NCI-H524 treated with DMSO at 0.1 percent for 48 hours (cell line): ENCODE measurements at places on chromosomes 3 and 15.

DNA sequence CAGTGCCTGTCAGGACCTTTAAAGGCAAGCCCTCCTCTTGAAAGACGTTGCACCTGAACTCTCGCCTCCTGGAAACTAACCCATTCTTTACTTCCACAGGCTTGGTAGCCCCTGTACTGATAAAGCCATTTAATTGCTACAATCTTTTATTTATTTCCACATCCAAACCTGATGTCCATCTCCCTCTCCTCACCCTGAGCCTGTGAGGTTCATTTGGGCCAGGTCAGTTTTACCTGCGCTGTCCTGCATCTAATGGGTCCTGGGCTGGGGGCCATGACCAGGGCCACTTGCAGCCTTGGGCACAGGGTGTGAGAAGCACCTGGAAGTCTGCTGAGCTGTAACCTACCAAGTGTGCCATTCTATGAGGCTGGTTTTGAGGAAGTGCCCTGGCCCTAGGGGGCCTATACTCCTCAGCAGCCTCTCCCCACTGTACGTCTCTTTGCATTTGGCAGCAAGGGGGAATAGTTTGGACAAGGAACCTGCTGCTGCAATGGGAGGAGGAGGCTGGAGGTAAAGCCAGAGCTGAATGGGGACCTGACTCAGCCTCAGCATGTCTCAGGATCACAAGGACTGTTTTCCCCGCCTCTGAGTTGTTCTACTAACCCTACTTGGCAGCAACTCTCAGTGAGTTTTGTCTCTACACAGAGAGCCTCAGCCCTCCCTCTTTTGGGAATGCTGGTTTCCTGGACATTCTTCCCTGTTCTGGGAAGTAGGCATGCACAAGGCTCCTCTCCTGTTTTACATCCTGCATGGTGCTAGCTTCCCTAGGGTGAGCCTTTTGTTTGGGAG is 53.8 kb downstream of the WDR76 start:
- DNase-seq = no peak

GRCh38 chr15:60235951-60236710 is 161.7 kb downstream of the ANXA2 start:
- no peak for DNase-seq

GRCh38 chr15:82178061-82178460 is 84.5 kb downstream of the EFL1 start:
- DNase-seq = no peak

- DNase-seq = no peak
These were observed 62.9 kb upstream of the ZBTB38 start for GRCh38 chr3:141305436-141305835.

GRCh38 chr3:114627770-114628169 is 333.9 kb downstream of the TIGIT start:
- DNase-seq = no peak

- DNase-seq = no peak
These were observed 521.2 kb downstream of the RBMS3 start for GRCh38 chr3:29802057-29802456.

DNA sequence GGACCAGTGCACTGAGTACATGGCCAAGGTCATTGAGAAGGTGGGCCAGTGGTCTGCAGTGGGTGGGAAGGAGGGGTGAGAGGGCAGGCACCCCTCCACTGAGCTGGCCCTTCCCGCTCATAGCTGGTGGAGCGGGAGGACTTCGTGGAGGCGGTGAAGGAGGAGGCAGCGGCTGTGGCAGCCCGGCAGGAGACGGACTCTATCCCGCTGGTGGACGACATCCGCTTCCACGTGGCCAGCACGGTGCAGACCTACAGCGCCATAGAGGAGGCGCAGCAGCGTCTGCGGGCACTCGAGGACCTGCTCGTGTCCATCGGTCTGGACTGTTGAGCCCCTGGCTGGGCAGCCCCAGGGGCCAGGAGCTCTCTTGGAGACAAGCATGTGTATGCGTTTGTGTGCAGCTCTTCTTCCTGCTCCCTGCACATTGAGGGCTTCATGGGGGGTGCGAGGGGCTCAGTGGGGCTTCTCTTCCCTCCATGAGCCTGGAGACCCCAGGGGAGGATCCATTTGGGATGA is 7.5 kb downstream of the ABTB1 start:
- DNase-seq = no peak

DNA sequence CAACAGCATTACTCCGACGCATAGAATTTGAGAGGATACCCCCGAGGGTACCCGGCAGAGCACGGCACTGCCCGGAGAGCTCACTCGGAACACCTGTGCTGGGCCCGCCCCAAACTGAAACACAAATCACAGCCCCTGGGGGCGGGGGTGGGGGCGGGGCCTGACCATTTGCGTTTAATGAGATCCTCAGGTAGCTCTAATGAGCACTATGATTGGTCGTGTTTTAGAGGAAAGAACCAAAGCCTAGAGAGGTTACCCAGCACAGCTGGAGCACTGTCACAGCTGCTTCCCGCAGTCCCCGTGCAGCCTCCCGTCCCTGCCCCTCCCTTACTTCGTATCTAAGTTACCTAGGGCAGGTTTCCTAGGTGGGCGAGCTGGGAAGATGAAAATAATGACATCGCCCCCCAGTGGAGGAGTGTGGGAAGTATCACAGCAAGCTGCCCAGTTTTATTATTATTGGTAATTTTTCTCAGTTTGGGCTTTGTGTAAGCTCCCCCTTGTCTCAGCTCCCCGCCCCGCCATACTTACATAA is 187.1 kb downstream of the PDE8A start:
- DNase-seq = peak; percentile 48

GRCh38 chr3:46690798-46691197 is 2.7 kb downstream of the ALS2CL start:
- no peak for DNase-seq

DNA sequence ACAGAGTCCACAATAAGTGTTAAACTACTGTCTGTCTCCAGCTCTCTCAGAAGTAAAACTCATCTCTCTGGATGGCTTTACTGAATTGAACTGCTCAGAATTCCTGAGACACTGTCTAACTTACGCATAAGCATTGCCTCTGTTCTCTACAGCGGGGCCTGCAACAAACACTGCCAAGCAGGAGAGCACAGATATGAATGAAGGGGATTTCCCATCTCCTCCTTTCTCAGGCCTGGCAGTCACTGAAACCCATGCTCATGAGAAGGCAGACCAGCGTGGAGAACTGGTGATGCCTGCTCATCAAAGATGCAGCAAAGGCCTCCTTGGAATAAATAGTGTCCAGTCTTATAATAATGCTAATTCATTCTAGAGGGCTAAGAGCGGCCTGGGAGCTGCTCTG is 10.3 kb downstream of the RASGRP1 start:
- no peak for DNase-seq

DNA sequence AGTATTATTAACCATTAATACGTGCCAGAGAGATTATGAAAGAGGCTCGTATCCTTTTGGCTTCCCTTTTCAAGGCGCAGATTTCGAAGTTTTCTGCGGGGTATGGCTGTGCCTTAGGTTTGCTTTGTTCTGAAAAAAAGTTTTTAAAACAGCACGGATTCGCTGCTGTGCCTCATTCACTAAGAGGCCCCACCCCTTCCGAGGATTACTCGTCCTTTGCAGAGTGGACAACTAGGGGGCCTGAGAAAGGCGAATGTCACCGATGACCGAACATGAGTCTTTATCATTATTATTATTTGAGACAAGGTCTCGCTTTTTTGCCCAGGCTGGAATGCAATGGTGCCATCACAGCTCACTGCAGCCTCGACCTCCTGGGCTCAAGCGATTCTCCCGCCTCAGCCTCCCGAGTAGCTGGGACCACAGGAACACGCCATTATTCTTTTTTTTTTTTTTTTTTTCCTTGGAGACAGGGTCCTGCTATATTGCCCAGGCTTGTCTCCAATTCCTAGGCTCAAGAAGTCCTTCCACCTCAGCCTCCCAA is 684 bp upstream of the RPS27L start:
- DNase-seq = no peak

DNA sequence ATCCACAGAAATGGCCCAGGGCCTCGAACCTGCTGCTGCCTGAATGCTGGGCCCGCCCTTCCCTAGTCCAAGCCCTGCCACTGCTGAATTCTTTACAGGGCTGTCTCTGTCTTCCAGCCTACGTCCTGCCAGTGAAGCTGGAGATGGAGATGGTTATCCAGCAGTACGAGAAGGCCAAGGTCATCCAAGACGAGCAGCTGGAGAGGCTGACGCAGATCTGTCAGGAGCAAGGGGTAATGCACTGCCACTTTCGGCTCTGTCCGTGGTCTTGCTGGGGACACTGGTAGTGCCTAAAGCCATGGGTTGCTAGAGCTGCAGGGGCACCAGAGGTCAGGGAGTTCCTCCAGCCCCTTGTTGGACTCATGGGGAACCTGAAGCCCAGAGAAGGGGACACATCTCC is 115.7 kb downstream of the TMEM266 start:
- no peak for DNase-seq

GRCh38 chr3:49122451-49122850 is 1.8 kb upstream of the USP19 start:
- no peak for DNase-seq

DNA sequence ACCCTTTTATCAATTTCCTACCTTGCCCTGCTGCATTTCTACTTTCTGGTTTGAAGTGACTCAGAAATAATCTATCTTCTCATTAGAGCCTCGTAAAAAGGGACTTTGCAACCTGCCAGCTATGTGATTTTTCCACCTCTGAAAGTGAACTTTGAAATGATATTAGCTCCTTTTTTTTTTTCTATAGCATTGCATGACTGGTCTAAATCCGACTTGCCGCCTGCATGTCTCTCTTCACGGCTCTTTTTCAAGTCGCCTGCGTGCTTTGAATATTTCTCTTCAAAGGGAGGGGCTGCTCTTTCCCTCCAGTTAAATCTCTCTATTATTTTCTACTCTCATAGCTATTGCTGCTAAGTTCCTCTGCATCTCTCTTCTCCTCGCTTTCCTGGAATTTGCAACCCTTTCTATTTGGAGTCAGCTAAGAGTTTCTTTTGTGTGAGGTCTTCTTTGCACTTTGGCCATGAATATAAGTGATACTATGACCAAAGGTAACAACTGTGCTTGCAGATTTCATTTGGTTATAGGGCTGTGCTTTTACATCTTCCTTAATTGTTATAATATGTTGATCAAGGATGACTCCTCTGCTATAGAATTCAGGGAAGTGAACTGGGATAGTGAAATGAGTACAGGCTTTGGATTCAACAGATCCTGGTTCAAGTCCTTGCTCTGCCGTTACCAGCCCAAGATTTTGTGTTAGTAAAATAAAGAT is 541.1 kb downstream of the AGBL1 start:
- no peak for DNase-seq

DNA sequence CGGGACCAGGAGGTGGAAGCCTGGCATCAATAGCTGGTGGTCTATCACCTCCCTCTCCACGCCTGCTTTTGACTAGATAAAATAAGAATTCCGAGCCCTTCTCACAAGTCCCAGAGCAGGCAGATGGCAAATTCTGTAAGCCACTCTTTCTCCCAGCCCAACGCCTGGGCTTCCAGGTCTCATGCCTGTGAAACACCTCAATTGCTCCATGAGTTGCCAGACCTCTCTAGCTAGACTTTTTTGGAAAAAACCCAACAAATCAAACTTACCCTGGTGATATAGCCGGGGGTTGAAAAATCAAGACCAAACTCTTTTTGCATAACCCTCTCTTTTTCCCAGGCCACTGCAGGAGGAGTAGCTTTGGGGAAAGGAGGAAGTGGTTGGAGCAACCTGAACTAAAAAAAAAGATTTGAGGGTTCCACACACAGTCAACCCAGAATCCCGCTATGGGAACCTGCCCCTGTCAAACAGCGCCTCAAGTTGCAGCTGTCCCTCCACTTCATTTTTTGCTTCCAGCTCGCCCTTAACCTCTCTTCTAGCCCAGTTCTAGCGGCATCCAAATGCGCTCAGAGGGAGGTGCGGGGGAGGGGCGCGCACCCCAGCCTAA is 7.0 kb downstream of the BHLHE40 start:
- DNase-seq = no peak

DNA sequence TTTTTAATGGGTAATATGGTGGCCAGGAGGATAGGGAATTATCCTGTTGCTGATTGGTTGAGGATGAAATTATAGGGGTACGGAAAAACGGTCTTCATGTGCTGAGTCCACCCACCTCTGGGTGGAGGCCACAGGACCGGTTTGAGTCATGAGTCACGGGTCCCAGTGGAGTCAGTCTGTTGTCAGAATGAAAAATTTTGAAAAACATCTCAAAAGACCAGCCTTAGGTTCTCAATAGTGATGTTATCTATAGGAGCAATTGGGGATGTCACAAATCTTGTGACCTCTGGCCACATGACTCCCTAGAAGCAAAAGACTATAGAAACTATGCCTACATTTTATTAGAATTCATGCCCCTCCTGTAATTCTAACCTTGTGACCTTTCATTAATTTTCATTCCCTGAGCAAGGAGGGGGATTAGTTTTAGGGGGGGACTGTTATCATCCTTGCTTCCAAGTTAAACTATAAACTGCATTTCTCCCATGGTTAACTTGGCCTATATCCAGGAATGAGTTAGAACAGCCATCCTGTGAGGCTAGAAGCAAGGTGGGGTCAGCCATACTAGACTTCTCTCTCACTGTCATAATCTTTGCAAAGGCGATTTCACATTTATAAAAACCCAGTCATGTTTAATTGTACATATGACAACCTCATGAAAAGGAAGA is 101.2 kb downstream of the TCF12 start:
- no peak for DNase-seq

DNA sequence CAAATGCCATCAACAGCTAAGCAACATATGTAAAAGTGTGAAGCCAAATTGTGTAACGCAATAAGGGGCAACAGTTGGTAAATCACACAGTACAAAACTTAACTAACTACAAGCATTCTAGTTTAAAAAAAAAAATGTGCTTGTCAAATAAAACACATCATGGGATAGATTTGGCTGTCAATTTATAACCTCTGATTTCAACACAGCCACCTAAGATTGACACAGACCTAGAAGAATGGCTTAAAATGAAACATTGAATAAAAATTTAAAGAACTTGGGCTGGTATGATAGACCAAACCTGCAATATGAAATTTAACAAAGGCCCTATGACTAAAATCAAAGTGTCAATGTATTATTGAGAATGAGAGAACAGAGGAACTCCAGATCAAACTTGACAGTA is 148.4 kb downstream of the NR1I2 start:
- DNase-seq = no peak

GRCh38 chr3:10726787-10727186 is 89.2 kb upstream of the SLC6A11 start:
- DNase-seq = no peak

DNA sequence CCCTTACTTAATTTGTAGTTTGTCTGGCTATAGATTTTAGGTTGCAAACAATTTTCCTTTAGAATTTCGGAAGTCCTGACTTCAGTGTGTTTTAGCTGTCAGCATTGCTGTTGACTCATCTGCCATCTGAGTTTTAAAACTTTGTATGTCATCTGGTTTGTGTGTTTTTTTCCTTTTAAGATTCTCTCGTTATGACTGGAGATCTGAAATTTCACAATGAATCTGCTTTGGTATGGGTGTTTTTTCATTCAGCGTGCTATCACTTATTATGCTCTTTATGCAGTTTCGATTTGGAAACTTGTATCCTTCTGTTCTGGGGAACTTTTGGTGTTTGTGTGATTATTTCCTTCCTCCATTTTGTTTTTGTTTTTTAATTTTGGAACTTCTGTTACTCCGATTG is 53.7 kb upstream of the ZNF280D start:
- no peak for DNase-seq
